Stimulated activated CD4-positive, alpha-beta T cell treated with anti-CD3 and anti-CD28 coated beads, Interleukin-1b, Interleukin-23, amount 100 ng/mL, for 1 hour (primary cell): ENCODE measurements at places on chromosomes 5 and 9.
A peak's percentile ranks its signal among the peaks of the same experiment; 100 is the strongest.

DNA sequence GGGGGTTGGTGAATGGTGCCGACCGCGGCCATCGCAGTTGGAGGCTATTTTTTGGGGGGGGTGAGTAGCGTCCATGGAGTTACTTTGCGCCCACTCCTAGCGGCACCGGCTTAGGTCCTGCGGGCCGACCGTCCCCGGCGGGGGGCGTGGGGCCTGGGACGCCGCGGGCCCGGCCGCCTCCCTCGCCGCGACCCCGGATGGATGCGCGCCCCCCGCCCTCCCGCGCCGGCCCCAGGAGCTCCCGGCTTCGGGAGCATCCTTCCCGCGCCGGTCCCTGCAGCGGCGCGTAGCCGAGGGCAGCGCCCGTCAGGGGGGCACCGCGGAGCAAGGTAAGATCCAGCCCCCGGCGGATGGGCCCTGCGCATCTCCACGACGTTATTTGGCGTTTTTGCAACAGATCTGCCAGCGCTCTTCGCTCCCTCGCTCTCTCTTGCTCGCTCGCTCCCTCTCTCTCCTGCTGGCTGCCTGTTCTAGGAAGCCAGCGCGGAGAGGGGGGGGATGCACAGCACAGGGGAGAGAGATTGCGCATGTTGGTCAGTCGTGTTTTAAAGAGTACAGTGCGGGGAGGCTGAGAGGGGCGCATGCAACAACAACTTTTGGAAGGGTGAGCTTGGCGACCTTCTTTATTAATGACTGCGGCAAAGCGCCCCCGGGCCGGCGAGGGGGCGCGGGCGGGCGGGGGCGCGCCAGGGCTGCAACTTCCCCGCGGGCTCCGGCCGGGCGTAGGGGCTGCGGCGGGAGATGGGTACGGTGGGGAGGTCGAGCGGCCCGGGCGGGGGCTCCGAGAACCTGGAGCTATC, 413 bp downstream of the JADE2 start:
- no peak for DNase-seq

- DNase-seq: peak; percentile 29
Measured at GRCh38 chr9:83956436-83957247, 23.4 kb downstream of the HNRNPK start.

DNA sequence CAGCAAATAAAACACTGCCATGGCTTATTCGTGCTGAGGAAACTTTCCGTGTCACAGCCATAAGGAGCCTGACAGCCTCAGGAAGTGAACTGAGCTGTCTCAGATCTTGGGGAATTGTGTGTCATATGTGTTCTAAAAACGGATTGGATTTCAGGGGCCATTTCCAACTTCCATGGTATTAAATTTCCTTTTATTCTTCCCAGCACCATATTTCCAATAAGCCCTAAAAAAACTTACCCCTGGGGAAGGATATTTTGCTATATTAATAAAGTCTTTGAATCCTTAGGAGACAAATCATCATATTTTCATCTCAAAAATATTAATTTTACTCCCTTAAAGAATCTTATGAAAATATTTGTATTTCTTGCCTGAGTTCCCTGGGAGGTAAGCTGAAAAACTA, 93.9 kb downstream of the LHFPL2 start:
- DNase-seq: no peak

GRCh38 chr5:64958757-64959391, 190.1 kb downstream of the CWC27 start:
- DNase-seq: no peak

DNA sequence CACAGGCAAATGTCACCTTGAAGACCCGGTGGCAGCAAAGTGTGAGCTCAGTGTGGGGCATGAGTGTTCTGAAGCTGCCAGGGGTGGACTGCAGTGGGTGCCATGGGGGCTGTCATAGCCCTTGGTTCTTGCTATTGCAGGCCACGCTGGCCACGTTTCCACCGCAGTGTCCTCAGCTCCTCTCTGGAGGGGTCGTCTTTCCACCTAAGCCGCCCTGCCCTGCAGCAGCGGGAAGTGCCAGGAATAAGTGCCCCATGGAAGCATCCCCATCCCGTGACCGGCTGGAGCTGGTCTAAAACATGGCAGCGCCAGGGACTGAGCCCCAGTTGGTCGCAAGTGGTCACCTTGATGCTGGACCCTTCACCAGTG, 6.9 kb downstream of the OBP2B start:
- DNase-seq: no peak

DNA sequence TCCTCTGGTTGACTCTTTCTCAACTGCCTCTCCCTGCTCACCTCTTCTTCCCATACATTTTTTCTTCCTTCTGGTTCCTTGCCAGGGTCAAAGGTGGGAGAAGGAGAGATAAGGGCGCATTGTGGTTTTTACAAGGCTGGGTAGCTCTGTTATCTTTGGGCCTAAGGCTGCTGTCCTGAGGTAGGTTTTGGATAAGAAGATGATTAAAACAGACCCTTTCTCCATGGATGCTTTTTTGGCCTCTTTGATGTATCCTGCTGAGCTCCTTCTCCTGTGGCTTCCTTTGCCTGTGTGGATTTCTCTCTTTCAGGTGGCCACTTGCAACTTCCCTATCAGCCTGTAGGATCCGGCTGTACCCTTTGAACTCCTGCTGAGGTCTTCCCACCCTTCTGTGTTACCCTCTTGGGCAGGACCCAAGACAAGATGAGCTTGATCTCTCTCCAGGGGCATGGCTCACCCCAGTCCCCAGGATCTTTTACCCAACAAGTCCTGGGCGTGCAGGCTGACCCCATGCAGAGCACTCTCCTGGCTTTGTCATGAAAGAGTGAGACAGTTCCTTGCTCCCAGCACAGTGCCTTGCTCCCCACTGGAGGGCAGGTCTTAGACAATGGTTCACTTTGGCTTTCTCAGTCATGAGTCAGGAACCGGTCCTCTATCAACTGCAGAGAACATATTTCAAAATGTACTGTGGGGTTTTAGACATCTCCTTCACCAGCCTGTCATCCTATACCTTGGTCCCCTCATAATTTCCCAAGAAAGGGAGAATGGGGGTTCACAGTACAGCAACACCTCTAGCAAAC, 197.9 kb downstream of the TLE4 start:
- DNase-seq: no peak

DNA sequence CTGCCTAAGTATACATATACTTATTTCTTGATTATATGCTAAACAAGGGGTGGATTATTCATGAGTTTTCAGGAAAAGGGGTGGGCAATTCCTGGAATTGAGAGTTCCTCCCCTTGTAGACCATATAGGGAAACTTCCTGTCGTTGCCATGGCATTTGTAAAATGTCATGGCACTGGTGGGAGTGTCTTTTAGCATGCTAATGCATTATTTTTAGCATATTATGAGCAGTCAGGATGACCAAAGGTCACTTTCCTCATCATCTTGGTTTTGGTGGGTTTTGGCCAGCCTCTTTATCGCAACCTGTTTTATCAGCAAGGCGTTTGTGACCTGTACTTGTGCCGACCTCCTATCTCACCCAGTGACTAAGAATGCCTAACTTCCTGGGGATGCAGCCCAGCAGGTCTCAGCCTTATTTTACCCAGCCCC, 80.9 kb downstream of the ALDH7A1 start:
- DNase-seq: no peak
